ENCODE measurements at places on chromosomes 5 and 9. TPM values are rescaled to one million over a fixed set of nuclear protein-coding genes. Genes with fewer than 3 reads are reported as not detected.

The CCL21 gene
- not detected for polyA plus RNA-seq

The ANKRD31 gene
- 0.06 TPM for polyA plus RNA-seq

GRCh38 chr5:65172486-65173129, 309.1 kb downstream of the ADAMTS6 start:
- no peak overlapping the region for H3K4me3 ChIP-seq
- H3K4me1 ChIP-seq = no peaks in the 10 kb centered on the region
- DNase-seq = no peak
- H3K27ac ChIP-seq = no peak overlapping the region
- no peaks in the 10 kb centered on the region for H3K27me3 ChIP-seq

- no peak overlapping the region for H3K4me3 ChIP-seq
- peaks cover 15% of the 10 kb centered on the region for H3K4me1 ChIP-seq
- DNase-seq = peak; percentile 96
- no peaks in the 10 kb centered on the region for H3K36me3 ChIP-seq
- H3K27ac ChIP-seq = peak overlapping the region; percentile 60
These were observed 559.5 kb upstream of the KLF4 start for GRCh38 chr9:108049026-108049607.

- no peak overlapping the region for H3K27ac ChIP-seq
- H3K4me1 ChIP-seq = no peaks in the 10 kb centered on the region
- no peaks in the 10 kb centered on the region for H3K36me3 ChIP-seq
- DNase-seq = no peak
- H3K27me3 ChIP-seq = no peaks in the 10 kb centered on the region
- H3K4me3 ChIP-seq = no peak overlapping the region
These were observed 25.0 kb downstream of the ABHD17B start for GRCh38 chr9:71886015-71886414.

GRCh38 chr9:38288502-38288901, 104.0 kb upstream of the ALDH1B1 start:
- peaks cover 3% of the 10 kb centered on the region for H3K27me3 ChIP-seq
- no peak overlapping the region for H3K27ac ChIP-seq
- DNase-seq = no peak

DNA sequence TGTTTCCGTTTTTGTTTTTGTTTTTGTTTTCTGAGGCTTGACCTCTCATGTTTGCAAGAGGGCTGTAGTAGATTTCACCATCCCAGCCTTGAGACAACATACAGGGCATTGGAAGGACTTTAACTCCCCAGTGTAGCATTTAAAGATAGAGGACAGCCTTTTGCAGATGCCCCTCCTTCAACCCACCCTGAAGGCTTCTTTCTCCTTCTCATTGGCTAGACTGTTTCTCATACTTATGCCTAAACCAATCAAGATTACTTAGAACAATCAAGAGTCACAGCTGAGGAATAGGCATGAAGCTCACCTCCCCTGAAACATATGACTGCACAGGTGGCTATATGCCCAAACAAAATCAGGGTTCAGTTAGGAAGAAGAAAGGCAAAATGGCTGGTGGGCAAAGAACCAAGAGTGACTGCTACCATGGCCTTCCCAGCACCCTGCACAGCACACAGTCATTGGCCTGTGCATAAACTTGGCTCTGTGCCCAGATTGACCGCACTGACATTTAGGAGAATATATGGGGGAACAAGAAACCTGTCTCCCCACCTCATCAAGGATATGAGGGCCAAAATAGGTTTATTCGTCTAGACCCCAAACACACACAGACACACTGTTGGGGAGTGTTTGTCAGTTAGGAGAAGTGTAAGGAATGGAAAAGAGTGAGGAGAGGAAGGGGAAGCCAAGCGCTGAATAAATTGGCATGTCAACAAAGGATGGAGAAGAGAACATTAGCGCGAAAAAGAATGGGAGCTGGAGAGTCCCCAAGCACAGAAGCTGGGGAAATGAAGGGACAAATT, 137.3 kb upstream of the RANBP3L start:
- H3K4me1 ChIP-seq = no peaks in the 10 kb centered on the region
- no peak overlapping the region for H3K4me3 ChIP-seq
- H3K36me3 ChIP-seq = no peaks in the 10 kb centered on the region
- H3K27me3 ChIP-seq = peaks cover 4% of the 10 kb centered on the region
- no peak for DNase-seq

DNA sequence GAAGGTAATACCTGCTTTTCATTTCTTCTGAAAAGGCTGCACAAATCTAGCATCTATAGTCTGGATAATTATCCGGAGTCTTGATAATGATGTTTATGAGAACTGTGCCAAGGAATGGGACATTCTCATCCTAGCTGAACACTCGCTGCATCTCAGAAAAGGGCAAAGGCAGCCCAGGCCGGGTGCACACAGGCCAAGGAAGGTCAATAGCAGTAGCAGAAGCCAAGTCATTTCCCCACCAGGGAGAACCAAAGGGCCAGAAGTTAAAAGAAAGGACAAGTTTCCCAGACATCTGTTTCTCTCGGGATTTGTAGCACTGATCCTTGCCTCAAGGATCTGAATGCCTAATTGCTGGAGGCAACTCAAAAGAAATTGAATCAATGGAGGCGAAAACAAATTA, 66.1 kb upstream of the ANKRD55 start:
- no peaks in the 10 kb centered on the region for H3K4me1 ChIP-seq
- H3K27ac ChIP-seq = no peak overlapping the region
- H3K27me3 ChIP-seq = no peaks in the 10 kb centered on the region
- no peak overlapping the region for H3K4me3 ChIP-seq
- no peaks in the 10 kb centered on the region for H3K36me3 ChIP-seq
- no peak for DNase-seq

- H3K27me3 ChIP-seq = peaks cover 18% of the 10 kb centered on the region
- no peaks in the 10 kb centered on the region for H3K4me1 ChIP-seq
- DNase-seq = no peak
These were observed 38.7 kb upstream of the SH3PXD2B start for GRCh38 chr5:172493002-172493401.
